ENCODE measurements at places on chromosomes 11 and 22. TPM values are rescaled to one million over a fixed set of nuclear protein-coding genes. Genes with fewer than 3 reads are reported as not detected.

GRCh38 chr11:77909277-77909676, 85.2 kb downstream of the INTS4 start:
- DNase-seq: no peak

- no peak for DNase-seq
These were observed 1333.9 kb downstream of the BRD1 start for GRCh38 chr22:48493733-48494132.

DNA sequence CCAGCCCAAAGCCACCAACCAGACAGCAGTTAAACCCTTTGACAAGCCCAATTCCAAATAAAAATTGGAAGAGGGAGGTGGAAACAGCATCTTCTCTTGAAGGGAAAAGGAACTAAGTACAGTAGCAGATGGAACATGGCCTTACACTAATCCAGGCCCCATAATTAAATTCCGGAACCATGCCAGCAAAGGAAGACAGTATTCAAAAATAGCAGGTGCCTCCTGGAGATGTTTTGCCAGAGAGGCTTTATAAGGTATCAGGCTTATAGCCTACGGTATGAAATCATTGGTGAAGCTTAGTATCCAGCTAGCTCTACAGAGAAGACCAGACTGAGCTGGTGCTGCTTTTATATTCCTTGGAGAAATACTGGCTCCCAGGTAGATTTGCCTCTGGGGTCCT, 344.1 kb upstream of the API5 start:
- no peak for DNase-seq

IFTAP gene
- 63.0 TPM for polyA plus RNA-seq

Data from right renal pelvis (tissue), 4 donors.